ENCODE measurements at places on chromosomes 5 and 9.
A peak's percentile ranks its signal among the peaks of the same experiment; 100 is the strongest.

- H3K4me1 ChIP-seq, result no peaks in the 10 kb centered on the region
- no peaks in the 10 kb centered on the region for H3K27me3 ChIP-seq
- H3K36me3 ChIP-seq, result no peaks in the 10 kb centered on the region
- no peak overlapping the region for H3K4me3 ChIP-seq
- H3K27ac ChIP-seq, result no peak overlapping the region
These were observed 3.0 kb downstream of the MLANA start for GRCh38 chr9:5893591-5894236.

DNA sequence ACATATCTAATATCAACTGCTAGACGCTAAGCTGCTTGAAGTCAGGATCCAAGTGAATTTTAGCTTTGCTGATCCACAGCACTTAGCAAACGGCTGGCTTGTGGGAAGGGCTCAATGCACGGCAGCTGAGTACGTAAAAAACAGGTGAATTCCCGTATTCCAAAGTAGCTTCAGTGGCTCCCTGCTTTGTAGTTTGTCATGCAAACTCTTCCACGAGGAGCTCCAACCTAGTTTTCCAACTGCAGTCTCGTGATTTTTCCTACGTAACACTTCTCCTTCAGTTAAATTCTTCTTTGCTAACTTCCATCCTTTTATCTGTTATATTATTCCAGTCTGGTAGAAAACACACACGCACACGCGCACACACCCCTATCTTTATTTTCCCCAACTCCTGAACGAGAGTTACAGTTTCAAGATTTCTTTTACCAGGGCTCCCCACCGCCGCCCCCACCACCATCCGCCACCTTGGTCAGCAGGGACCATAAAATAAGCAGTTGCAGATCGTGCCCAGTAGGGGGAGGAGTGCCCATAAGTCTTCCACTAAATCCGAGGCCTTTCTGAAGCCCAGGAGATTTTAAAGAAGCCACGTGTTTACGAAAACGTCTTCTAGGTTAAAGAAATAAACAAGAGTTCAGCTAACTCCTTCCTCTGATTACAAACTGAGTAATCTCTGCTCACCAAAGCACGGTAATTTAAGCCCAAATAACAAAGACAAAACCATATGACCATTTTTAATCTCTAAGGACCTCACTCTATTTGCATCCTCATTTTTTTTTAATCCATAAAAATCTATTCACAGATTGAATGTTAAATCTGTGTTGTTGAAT, 34.8 kb upstream of the TRIO start:
- no peaks in the 10 kb centered on the region for H3K36me3 ChIP-seq
- H3K4me1 ChIP-seq, result no peaks in the 10 kb centered on the region
- no peaks in the 10 kb centered on the region for H3K27me3 ChIP-seq
- H3K27ac ChIP-seq, result no peak overlapping the region

DNA sequence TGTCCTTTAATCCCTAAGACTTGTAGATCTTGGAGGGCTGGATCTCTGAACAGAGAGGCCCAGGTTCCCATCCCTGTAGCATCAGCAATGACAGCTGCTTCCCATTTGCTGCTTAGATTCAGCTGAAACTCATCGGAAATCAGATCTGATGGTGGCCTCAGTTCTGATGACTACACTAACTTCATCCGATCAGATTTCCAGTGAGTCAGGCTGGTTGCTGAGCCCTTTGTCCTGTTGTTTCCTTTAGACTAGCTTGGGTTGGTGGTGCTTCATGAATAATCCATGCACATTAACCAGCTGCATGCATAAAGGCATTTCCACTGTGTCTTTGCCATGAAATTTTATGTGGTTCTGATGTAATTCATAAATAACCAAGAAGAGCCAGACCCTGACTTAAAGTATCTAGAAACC, 195.2 kb upstream of the TUT7 start:
- H3K36me3 ChIP-seq, result no peaks in the 10 kb centered on the region
- H3K27me3 ChIP-seq, result no peaks in the 10 kb centered on the region
- H3K27ac ChIP-seq, result no peak overlapping the region
- no peak for DNase-seq

GRCh38 chr9:89362647-89363310, 44.5 kb downstream of the SECISBP2 start:
- H3K27ac ChIP-seq, result no peak overlapping the region
- H3K36me3 ChIP-seq, result peaks cover 39% of the 10 kb centered on the region
- H3K4me3 ChIP-seq, result no peak overlapping the region
- H3K27me3 ChIP-seq, result no peaks in the 10 kb centered on the region

DNA sequence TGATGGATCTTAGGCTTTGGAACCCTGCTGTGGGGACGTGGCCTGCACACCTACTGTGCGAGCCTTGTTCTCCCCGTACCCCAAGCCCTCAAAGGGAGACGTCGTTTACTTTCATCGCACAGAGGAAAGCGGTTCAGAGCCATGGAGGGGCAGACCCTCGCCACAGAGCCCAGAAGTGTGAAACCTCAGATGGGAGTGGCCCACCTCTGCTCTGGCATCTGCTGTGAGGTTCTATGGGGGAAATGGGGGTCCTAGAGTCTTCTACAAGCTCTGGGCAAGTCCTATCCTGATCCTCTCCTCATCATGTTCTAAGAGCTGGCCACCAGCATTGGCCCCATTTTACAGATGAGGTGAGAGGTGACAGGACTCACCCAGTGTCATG, 3.7 kb upstream of the RNF44 start:
- peak overlapping the region; percentile 86 for H3K27ac ChIP-seq
- H3K4me3 ChIP-seq, result peak overlapping the region; percentile 81
- H3K36me3 ChIP-seq, result no peaks in the 10 kb centered on the region
- no peaks in the 10 kb centered on the region for H3K27me3 ChIP-seq

DNA sequence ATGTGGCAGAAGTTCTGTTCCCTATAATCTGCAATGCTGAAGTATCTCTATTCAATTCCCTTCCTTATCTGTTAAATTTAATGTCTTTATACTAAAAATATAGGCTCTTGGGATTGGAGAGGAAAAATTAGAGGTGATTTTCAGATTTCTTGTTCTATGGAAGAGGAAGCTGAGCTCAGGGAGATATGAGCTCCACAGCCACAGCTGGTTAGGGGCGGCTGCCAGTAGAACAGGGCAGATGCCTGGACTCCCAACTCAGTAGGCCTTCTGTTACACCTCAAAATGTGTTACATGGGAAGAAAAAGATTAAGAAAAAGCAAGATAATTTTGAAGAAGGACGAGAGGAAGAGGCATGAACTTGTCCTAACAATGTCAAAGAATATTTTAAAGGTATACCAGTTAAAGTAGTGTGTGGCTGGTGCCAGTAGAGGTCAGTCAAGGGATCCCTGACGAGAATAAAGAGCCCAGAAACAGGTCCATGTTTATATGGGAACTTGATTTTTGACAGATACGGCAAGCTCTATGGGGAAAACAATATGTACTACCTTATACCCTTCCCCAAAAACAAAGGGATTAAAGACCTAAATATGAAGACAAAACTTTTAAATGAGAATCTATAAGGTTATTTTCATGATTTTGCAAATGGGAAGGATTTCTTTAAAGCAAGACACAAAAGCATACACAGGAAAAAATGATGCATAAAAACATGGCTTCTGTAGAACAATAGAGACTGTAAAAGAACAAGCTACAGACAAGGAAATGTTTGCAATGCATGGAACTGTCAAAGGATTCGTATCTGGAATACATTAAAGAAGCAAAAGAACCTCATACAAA, 28.7 kb downstream of the DNAJC21 start:
- no peaks in the 10 kb centered on the region for H3K27me3 ChIP-seq
- H3K4me3 ChIP-seq, result no peak overlapping the region
- no peaks in the 10 kb centered on the region for H3K36me3 ChIP-seq

GRCh38 chr5:116478491-116478890, 96.1 kb downstream of the SEMA6A start:
- no peak overlapping the region for H3K27ac ChIP-seq
- no peaks in the 10 kb centered on the region for H3K4me1 ChIP-seq
- H3K36me3 ChIP-seq, result no peaks in the 10 kb centered on the region
- H3K4me3 ChIP-seq, result no peak overlapping the region

- no peak overlapping the region for H3K4me3 ChIP-seq
- no peaks in the 10 kb centered on the region for H3K4me1 ChIP-seq
- H3K27ac ChIP-seq, result no peak overlapping the region
- no peaks in the 10 kb centered on the region for H3K27me3 ChIP-seq
- no peak for DNase-seq
These were observed 36.2 kb downstream of the NFIB start for GRCh38 chr9:14277761-14278160.

DNA sequence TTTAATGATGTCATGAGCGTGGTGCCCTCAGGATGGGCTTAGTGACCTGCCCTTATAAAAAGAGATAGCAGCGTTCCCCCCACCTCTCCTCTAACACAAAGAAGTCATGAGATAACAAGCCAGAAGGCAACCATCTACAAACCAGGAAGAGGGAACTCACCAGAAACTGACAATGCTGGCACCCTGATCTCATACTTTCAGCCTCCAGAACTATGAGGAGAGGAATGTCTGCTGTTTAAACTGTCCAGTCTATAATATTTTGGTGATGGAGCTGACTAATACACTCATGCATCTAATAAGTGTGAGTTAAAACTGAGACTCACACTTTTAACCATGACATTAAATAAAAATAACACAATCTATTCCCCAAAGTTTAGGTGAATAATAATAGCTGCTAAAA, 156.1 kb upstream of the SPEF2 start:
- DNase-seq, result no peak
- no peak overlapping the region for H3K27ac ChIP-seq
- H3K4me3 ChIP-seq, result no peak overlapping the region
- no peaks in the 10 kb centered on the region for H3K4me1 ChIP-seq
- no peaks in the 10 kb centered on the region for H3K36me3 ChIP-seq

DNA sequence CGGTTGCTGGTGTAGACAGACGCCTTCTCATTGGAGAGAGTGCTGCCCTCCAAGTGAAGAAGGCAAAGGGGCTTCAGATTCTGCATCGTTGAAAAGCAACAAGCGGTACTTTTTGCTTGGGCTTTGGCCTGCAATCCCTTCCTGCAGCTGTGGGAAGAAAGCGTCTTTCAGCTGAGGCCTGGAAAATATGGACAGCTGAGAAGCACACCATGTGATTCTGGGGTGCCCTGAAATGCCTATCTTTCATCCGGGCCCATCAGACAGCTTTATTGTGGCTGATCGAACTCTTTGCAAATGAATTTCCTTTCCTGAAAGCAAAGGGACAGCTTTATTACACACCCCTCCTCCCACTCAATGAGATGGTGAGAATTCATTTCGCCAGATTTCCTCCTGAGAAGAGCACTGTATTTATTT, 74.0 kb downstream of the NSG2 start:
- H3K4me3 ChIP-seq, result no peak overlapping the region
- no peaks in the 10 kb centered on the region for H3K27me3 ChIP-seq
- no peaks in the 10 kb centered on the region for H3K4me1 ChIP-seq
- DNase-seq, result no peak

DNA sequence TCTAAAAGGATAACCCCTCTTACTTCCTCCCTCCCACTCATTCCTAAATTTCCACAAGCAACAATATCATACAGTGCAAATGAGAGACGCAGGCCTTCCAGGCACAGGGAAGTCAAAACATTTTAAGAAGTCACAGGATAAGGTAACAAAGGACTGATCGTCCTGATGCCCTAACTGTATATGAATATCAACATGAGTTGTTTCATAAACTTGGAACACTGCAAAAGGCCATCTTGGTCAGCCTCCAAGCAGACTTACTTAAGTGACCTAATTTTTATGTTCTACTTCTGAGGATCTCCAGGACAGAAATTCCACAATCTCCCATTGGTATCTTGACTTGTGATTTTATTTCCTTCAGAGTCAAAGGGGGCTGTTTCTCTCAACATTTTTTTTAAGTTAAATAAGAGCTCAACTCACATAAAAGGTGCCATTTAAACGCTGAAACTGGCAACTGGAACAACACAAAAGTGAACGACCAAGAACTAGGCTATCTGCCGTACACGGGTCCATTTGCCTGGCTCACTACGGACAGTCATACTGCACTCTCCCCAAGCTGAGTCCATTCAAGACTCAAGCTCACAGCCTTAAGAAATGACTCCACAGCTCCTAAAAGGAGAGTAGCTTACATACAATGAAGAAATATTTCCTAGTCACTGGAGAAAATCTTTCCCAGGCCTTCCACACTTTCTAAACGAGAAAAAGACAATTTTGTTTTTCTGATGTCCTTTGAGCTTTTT, 71.3 kb downstream of the LHFPL2 start:
- no peak overlapping the region for H3K4me3 ChIP-seq
- no peaks in the 10 kb centered on the region for H3K4me1 ChIP-seq
- DNase-seq, result no peak

- H3K27me3 ChIP-seq, result no peaks in the 10 kb centered on the region
- no peak for DNase-seq
- H3K27ac ChIP-seq, result no peak overlapping the region
- no peaks in the 10 kb centered on the region for H3K36me3 ChIP-seq
These were observed 38.9 kb downstream of the ARHGAP26 start for GRCh38 chr5:142808878-142809598.

- no peaks in the 10 kb centered on the region for H3K27me3 ChIP-seq
- H3K36me3 ChIP-seq, result no peaks in the 10 kb centered on the region
- no peak for DNase-seq
- no peak overlapping the region for H3K27ac ChIP-seq
- no peaks in the 10 kb centered on the region for H3K4me1 ChIP-seq
- no peak overlapping the region for H3K4me3 ChIP-seq
These were observed 141.7 kb upstream of the ABCA1 start for GRCh38 chr9:105069696-105070095.

DNA sequence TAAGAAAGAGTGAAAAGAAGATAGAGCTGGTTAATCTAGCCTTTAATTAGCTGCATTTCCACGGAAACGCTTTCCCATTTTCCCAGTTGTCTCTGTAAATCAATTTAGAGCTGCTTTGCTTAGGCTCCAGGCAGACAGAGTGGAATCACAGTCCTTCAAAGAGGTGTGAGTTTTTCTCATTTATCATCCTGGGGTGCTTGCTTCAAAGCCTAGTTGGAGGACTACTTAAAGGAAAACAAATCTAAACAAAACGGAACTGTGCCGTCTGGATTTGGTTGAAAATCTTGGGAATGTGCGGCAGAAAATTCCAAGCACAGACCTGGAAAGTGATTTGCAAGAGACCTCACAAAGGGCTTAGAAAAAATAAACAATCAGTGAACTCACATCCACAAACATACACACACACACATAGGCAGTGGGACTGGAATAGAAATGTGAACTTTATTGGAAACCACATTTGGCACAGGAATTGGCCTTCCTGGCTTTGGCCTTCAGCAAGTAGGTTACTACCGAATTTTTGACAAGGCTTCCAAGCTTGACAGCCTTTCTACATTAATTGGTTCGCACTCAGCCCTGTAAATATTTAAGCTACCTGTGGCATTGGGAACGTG, 235.2 kb upstream of the SLC24A2 start:
- no peak overlapping the region for H3K27ac ChIP-seq
- no peaks in the 10 kb centered on the region for H3K27me3 ChIP-seq
- DNase-seq, result no peak
- no peak overlapping the region for H3K4me3 ChIP-seq

GRCh38 chr5:7391215-7391614, 4.7 kb upstream of the ADCY2 start:
- H3K27me3 ChIP-seq, result peaks cover 4% of the 10 kb centered on the region
- H3K36me3 ChIP-seq, result no peaks in the 10 kb centered on the region
- H3K4me3 ChIP-seq, result no peak overlapping the region
- DNase-seq, result no peak
- no peaks in the 10 kb centered on the region for H3K4me1 ChIP-seq
- H3K27ac ChIP-seq, result no peak overlapping the region

DNA sequence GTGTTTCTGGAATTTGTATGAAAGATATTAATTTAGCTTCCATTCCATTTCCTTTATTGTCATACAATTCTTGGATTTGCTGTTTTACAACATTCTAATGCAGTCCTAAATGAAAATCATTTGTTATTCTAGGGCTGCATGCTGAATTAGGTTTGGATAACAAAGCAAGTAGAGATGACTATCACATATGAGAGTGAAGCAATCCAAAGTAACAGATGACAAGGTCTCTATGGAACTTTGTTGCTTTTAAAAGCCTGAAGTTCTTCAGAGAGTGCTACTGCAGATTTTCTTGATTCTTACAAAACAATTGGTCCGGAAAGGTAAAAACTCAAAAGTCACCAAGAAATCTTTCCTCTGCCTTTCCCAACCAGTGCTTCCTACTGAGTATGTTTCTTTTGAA, 56.9 kb upstream of the VCAN start:
- DNase-seq, result no peak
- H3K27ac ChIP-seq, result no peak overlapping the region
- H3K4me1 ChIP-seq, result no peaks in the 10 kb centered on the region
